ENCODE measurements at places on chromosomes 1 and 21. TPM values are rescaled to one million over a fixed set of nuclear protein-coding genes. Genes with fewer than 3 reads are reported as not detected.

IL12RB2 gene
- total RNA-seq, result 0.87 TPM

TRIM58 gene
- total RNA-seq, result 6.0 TPM

ANKRD35 gene
- total RNA-seq, result 1.6 TPM

CCDC185 gene
- not detected for total RNA-seq

NBPF11 gene
- 14.9 TPM for total RNA-seq

DUSP23 gene
- 71.1 TPM for total RNA-seq

GBP6 gene
- total RNA-seq, result 0.12 TPM

PODN gene
- 56.5 TPM for total RNA-seq

MNDA gene
- total RNA-seq, result 45.5 TPM

SGIP1 gene
- 19.8 TPM for total RNA-seq

CFHR3 gene
- total RNA-seq, result 0.23 TPM

SSU72 gene
- 125 TPM for total RNA-seq

SEMA6C gene
- total RNA-seq, result 6.7 TPM

TNFSF4 gene
- 0.72 TPM for total RNA-seq

YOD1 gene
- total RNA-seq, result 7.0 TPM

ITLN2 gene
- total RNA-seq, result 44.1 TPM

PDPN gene
- 47.0 TPM for total RNA-seq

NASP gene
- total RNA-seq, result 49.8 TPM

PYCR2 gene
- 61.6 TPM for total RNA-seq

RCSD1 gene
- total RNA-seq, result 14.8 TPM

NBPF6 gene
- total RNA-seq, result not detected

RAB3B gene
- total RNA-seq, result not detected

LCE1A gene
- total RNA-seq, result not detected

CRYZ gene
- 48.3 TPM for total RNA-seq

KRTAP6-2 gene
- total RNA-seq, result not detected

FAM131C gene
- not detected for total RNA-seq

DNASE2B gene
- 21.7 TPM for total RNA-seq

SLC37A1 gene
- total RNA-seq, result 21.6 TPM

MMP23B gene
- 40.3 TPM for total RNA-seq

ARMH1 gene
- 5.9 TPM for total RNA-seq

TMEM35B gene
- total RNA-seq, result 50.9 TPM

CASQ1 gene
- 0.41 TPM for total RNA-seq

TARS2 gene
- 18.5 TPM for total RNA-seq

STYXL2 gene
- total RNA-seq, result 0.17 TPM

SYCP1 gene
- total RNA-seq, result not detected

CKS1B gene
- total RNA-seq, result 27.0 TPM

BOLA1 gene
- total RNA-seq, result 16.5 TPM

HSPG2 gene
- total RNA-seq, result 393 TPM

FAM72D gene
- 0.43 TPM for total RNA-seq

CLCA2 gene
- total RNA-seq, result not detected

ANKRD45 gene
- total RNA-seq, result 0.87 TPM

CATSPERE gene
- 1.1 TPM for total RNA-seq

TTC22 gene
- 7.1 TPM for total RNA-seq

NEGR1 gene
- total RNA-seq, result 21.4 TPM

GPR25 gene
- total RNA-seq, result 0.32 TPM

RGS16 gene
- total RNA-seq, result 12.0 TPM

AMY1B gene
- total RNA-seq, result 4.1 TPM

KCNQ4 gene
- total RNA-seq, result 0.96 TPM

HIVEP3 gene
- 16.6 TPM for total RNA-seq

CHD1L gene
- 36.2 TPM for total RNA-seq

PLEKHG5 gene
- total RNA-seq, result 12.2 TPM

RASSF5 gene
- total RNA-seq, result 37.6 TPM

TMEM200B gene
- 8.7 TPM for total RNA-seq

DOP1B gene
- total RNA-seq, result 19.0 TPM

COL8A2 gene
- total RNA-seq, result 16.2 TPM

Data from upper lobe of right lung (tissue), 1 donor.